Gastroesophageal sphincter (tissue), 4 donors: ENCODE measurements at places on chromosomes 5 and 9.

GRCh38 chr9:91303741-91304415 is 57.8 kb downstream of the AUH start:
- ATAC-seq: no peak

DNA sequence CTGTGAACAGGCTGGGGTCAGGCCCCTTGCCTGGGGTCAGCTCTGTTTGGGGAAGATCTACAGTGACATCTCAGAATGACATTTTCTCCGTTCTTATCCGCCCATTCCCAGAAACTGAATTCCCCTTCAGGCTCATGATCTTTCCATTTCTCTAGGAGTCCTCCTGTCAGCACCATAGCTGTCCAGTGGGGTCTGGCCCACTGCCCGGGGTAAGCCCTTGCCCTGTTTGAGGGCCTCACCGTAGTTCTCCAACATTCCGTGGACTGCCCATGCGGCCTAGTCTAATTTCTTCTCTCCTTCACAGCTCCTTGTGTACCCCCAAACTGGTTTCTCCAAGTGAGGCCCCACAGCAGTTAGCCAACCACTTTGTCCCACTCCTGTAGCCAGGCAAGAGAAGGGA is 68.4 kb downstream of the ENTREP1 start:
- ATAC-seq: no peak

DNA sequence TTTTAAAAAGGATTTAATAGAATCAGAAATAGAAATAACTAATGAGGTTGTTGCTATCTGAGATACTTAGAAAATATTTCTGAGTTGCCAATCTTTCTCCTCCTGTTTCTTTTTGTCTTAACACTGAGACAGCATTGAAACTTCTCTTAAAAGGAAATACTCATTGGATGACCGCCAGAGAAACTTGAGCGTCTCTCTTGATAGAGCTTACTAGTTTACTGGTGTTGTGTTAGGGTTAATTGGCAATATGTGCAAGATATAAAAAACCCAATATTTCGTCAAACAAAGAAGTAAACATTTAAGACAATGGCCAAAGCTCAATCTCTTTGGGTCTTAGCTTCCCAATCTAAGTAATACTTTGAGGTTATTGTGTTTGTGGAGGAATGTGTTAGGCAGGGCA is 176.4 kb upstream of the CHD1 start:
- ATAC-seq: no peak

- ATAC-seq: no peak
Measured at GRCh38 chr5:53892224-53892623, 331.8 kb downstream of the NDUFS4 start.

GRCh38 chr9:127278372-127278771 is 13.8 kb downstream of the GARNL3 start:
- no peak for ATAC-seq

DNA sequence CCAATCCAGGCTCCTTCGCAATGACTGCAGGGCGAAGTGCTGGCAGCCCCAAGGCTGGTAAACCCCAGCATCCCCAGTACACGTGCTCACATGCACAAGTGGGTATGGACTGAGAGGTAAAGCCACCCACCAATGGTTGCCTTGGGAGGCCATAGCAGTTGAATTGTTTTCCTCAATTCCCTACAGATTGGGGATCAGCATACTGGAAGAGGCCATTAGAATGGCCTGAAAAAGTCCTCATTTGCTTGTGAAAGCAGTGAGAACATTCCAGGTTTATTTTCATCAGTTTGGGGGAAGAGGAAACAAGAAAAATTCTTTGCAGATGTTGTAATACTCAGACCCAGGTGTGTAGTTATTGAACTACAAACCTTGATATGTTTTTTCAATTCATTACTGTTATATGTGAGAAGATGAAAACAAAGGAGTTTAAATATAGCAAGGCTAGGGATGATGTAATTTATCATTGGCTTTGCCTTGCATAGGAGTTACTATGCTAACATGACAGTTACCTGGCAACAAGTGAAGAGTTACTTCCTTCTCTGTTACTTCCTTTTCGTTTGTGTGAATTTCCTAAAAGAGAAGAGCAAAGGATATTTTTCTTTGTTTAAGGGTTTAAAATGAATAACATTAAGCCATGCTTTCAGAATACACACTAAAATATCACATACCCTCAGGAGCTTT is 36.4 kb downstream of the MTMR12 start:
- peak; percentile 55 for ATAC-seq

GRCh38 chr5:123147128-123147715 is 58.2 kb downstream of the PRDM6 start:
- no peak for ATAC-seq

GRCh38 chr5:112682621-112683061 is 55.0 kb upstream of the APC start:
- ATAC-seq: no peak

- no peak for ATAC-seq
Measured at GRCh38 chr5:79961716-79962574, 29.1 kb downstream of the MTX3 start.

DNA sequence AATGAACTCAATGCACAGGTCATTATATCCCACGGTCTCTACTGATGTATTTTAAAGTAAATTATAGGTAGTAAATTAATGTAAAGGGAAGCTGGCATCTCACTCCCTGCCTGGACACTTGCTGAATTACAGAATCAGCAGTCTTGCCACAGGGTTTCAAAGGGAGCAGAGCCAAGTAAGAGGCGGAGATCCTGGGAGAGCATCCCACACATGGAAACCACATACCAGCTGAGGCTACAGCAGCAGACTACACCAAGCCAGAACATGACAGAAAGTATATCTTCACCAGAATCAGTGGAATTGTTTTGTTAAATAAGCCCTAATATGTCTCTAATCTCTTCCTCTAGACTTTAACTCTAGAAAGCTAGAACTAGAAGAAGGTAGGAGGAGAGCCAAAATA is 1689.2 kb upstream of the WWC1 start:
- ATAC-seq: no peak

GRCh38 chr5:44365345-44365744 is 23.9 kb downstream of the FGF10 start:
- no peak for ATAC-seq

- peak; percentile 52 for ATAC-seq
Measured at GRCh38 chr9:133991964-133992779, at the start of gene VAV2. TSS of gene VAV2 (minus strand) at chr9:133992324. CDS start at chr9:133992278, 46 bp downstream.

DNA sequence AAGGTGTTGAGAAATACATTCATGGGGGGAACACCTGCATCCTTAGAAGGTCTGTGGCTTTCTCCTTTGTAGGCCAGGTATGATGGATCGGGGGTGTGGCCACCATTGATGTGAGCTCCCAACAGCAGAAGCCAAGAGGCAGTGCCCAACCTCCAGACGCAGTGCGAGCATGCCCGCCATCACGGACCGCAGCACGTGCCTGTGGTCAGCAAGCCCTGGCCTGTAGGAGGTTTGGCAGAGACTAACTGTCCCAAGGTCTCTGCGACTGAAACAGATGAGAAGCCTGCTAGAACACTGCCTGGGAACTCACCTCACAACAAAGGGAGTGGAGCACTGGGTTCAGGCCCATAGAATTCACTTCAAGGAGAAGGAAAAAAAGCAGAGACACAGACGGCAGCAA is 31.9 kb upstream of the ZNF354A start:
- ATAC-seq: no peak

- ATAC-seq: no peak
Measured at GRCh38 chr5:25618821-25619220, 974.0 kb upstream of the CDH10 start.

GRCh38 chr5:171595401-171595800 is 176.0 kb downstream of the FGF18 start:
- ATAC-seq: no peak

- no peak for ATAC-seq
Measured at GRCh38 chr5:121175986-121176385, 675.7 kb upstream of the FTMT start.
